SW480 (cell line): ENCODE measurements at places on chromosomes 13 and 19.

DNA sequence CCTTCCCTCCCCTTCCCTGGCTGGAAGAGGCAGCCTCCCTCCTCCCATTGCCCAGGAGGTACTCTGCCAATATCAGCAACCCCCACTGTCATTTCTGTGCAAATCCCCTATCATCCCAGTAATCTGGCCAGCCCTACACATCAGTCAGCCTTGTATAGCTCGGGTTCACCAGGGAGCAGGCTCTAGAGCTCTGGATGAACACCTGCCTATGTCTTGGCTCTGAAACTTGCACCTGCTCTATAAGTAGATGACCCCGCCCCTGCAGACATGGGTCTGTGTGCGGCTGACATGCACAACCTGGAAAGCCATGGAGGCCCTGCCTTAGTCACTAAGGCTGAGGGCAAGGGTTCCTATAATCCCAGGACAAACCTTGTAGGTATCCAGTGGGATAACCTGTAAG, 1042.9 kb downstream of the UQCRFS1 start:
- DNase-seq: no peak

GRCh38 chr13:79297128-79297527, 108.9 kb downstream of the RBM26 start:
- DNase-seq: no peak

GRCh38 chr19:35000647-35001501, 751 bp downstream of the GRAMD1A start:
- DNase-seq: peak; percentile 75

- no peak for DNase-seq
Measured at GRCh38 chr13:93987458-93987857, 492.0 kb downstream of the DCT start.

DNA sequence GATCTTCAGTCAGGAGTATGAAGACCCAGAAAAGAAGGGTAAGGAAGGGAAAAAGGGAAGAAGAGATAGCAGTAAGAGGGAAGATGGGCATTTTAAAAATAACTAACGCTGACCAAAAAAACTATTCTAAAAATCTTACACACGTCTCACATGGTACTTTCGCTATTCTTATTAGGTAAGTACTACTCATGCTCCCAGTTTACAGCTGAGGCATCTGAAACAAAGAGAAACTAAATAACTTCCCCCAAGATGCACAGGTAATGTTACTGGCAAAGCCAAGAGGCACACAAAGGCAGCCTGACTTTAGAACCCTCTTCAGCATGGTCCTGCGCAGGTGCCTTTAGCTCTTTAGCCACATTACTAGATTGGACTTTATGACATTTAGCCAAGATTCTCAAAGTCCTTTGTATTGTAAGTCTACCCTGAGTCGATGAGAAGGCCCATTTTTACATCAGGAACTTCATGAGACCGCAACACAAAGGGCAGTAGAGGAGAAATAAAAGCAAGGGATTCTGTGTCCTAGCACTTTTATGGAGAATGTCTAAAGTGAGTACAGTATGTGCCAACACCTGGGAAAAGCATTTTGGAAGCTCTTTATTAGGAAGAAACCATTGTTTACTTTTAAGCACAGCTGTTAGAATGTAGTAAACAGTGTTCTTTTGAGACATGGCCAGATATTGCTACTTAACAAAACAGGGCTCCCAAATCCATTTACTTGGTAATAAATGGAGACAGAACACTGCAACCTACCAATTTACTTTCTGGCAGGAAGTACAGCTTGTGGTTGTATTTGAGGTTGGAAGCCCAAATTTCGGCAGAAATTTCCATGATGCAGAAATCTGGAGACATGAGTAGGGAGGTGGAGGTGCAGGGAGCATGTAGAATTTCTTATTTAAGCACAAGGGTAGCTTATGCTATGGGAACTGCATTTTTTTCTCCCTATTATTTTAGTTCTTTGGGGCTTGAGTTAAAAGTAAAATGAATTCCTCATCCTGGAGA, 250.7 kb downstream of the KCTD12 start:
- no peak for DNase-seq

- DNase-seq: no peak
Measured at GRCh38 chr13:88627071-88627470, 955.9 kb downstream of the SLITRK5 start.

GRCh38 chr19:23991170-23991569, 76.5 kb downstream of the ZNF726 start:
- DNase-seq: peak; percentile 50

- DNase-seq: no peak
Measured at GRCh38 chr19:29574510-29574909, 31.6 kb upstream of the POP4 start.

DNA sequence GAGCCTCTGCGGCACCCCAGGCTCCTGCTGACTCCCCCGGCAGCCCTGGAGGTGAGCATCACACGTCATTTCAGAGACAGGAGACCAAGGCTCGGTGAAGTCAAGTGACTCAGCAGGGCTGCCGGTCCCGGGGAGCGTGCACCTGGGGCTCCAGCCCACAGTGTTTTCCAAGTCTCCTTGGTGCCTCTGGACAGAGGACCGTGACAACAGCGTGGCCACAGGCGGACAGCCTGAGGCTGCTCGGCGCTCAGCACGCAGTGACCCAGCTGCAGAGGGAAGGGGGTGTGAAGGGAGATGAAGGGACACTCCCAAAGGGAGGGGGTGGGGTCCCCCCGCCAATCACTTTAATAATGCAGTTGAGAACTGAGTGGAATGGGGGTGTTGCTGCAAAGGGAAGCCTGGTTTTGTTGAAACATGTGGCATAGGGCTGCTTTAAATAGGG, 17.5 kb upstream of the ASPDH start:
- no peak for DNase-seq

- no peak for DNase-seq
Measured at GRCh38 chr13:47934371-47934770, 66.7 kb downstream of the SUCLA2 start.

GRCh38 chr13:36548129-36548528, 115.8 kb downstream of the CCNA1 start:
- no peak for DNase-seq

- peak; percentile 80 for DNase-seq
Measured at GRCh38 chr13:31038834-31039552, 106.5 kb downstream of the TEX26 start.

GRCh38 chr13:37869506-37869755, 141 bp downstream of the TRPC4 start:
- DNase-seq: no peak

DNA sequence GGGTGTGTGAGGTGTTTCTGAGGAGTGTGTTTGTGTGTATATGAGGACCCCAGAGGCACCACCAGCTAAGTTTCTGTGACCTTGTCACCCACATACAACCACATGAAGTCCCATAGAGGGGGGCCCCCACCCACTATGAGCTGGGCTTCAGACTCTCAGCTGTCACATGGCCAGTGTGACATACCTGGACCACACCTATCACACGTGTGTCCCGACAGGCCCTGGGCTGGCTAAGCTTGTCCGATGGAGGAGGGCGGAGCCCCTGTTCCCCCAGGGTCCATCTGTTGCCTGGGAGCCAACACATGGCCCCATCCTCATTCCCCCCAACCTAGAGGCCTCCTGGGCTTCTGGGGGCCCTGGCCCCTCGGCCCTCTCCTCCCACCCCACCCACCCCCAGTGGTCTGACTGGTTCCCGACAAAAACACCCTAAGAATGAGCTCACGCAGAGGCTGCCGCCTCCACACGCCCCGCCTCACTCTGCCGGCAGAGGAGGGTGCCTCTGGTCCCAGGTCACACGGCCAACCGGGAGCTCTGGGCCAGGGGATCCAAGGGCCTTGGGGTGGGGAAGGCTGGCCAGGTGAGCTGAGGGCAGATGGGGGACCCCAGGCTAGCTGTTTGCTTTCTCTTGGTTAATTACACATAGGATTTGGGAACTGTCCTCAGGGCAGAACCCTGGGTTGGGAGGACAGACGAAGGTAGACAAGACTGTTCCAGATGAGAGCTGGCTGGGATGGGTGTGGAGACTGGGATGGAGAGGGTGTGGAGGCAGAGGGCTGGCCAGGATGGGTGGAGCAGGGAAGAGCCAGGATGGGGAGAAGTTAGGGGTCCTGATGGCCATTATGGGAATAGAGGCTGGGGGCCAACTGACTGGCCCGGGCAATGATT, 4.3 kb downstream of the KLC3 start:
- DNase-seq: no peak

GRCh38 chr19:38209152-38209551, 14.9 kb downstream of the DPF1 start:
- DNase-seq: no peak

GRCh38 chr13:46675016-46675415, 121.9 kb downstream of the ESD start:
- no peak for DNase-seq

- DNase-seq: no peak
Measured at GRCh38 chr19:35657904-35658700, 8.2 kb upstream of the UPK1A start.

- no peak for DNase-seq
Measured at GRCh38 chr13:78884571-78884970, 225.6 kb upstream of the OBI1 start.

DNA sequence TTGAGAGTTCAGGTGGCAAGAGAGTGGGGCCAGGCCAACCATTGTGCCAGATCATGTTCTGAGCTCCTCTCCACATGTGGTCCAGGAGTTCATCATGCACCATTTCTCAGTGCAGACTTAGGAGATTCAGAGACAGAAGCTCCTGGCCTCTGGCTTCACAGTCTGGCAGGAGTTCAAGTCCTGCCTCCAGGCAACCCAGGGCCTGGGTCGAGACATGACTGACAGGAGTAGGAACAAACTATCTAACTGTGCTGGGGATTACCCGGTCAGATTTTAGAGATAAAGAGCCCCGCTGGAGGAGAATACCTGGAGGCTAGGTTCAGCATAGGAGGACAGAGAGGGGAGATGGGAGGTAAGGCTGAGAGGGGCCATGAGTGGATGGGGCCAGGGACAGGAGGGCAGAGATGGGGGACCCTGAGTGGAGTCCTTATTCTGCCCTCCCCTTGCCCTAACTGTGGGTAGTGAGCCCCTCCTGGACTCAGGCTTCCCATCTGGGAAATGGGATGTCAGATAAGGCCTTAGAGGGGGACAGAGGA, 906 bp upstream of the CYP4F11 start:
- DNase-seq: no peak

DNA sequence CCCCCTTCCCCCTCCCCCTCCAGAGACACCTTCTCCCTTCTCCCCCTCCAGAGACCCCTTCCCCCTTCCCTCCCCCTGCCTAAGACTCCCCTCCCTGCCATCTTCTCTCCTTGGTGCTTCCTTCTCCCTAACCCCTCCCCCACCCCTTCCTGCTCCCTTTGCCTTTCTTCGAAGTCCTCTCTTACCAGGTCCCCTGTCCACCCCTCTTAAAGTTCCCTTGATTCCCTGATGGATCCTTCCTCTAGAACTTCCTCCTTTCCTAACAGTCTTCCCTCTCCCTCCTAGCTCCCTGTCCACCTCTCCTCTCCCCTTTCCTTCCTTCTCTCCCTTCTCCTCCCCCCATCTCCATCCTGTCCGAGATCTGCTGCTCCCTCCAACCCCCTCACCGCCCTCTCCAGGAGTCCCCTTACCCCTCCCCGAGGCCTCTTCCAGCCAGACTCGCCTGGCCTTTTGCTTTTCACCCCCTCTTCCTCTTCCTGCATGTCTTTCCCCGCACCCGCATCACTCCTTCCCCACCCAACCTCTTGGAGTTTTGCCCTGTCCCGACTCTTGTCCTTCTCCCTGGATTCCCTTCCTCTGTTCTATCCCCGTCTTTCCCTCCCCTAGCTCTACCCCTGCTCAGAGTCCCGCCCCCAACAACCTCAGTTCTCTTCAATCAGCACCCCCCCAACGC, 3.1 kb downstream of the TNFSF9 start:
- DNase-seq: no peak

- no peak for DNase-seq
Measured at GRCh38 chr13:26602783-26603182, 45.3 kb downstream of the WASF3 start.

DNA sequence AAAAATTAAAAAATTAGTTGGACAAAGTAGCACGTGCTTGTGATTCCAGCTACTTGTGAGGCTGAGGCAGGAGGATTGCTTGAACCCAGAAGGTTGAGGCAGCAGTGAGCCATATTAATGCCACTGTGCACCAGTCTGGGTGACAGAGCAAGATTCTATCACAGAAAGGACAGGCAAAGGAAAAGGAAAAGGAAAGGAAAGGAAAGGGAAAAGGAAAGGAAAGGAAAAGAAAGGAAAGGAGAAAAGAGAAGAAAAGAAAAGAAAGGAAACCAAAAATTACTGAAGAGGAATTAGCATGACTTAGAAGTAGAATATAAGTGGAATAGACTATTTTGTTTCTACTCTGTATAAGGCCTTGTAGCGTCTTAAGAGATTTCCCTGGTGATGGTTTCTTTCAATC, 122.3 kb downstream of the RBM26 start:
- DNase-seq: no peak

DNA sequence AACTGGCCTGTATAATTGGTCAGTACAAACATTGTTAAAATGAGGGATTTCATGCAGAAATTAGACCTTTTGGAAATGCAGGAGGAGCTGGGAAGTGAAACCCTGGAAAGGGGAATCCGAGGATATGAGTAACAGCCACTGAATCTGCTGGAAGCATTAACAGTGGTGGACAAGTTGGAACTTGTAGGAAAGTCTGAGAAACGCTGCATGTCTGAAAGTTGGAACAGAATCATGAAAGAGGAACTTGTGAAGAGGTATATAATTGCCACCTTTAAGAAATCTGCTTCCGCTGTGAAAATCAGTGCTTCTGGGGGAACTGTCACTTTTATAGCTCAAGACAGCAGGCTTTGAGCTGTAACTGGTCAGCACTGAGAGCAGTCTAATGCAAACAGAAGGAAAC, 716.5 kb upstream of the PRR20A start:
- no peak for DNase-seq

- DNase-seq: peak; percentile 98
Measured at GRCh38 chr19:35248310-35249145, at the start of gene LSR. Gene LSR (plus strand): TSS chr19:35249002. CDS start chr19:35249023, 21 bp downstream.

- DNase-seq: no peak
Measured at GRCh38 chr19:33476151-33476707, 45.4 kb downstream of the PEPD start.

DNA sequence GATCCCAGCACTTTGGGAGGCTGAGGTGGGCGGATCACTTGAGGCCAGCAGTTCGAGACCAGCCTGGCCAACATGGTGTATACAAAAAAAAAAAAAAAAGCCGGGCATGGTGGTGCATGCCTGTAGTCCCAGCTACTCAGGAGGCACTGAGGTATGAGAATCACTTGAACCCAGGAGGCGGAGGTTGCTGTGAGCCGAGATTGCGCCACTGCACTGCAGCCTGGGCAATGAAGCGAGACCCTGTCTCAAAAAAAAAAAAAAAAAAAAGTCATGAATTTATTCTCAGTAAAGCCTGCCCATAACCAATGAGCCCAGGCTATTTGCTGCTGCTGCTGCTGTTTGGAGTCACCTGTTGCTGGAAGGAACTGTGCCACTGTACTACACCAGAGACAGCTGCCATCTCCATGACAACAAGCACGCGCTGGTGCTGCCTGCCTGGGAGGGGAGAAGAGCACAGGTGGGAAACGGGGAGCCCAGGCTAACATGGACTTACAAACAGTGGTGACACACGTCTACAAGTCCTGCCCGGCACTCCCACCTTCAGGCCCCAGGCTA, 11.3 kb downstream of the ZFR2 start:
- no peak for DNase-seq
